Activated T-cell treated with anti-CD3 and anti-CD28 coated beads, Interleukin-2, amount 50 U/mL, for 48 hours (primary cell): ENCODE measurements at places on chromosomes 1 and 21.

- no peak for DNase-seq
Measured at GRCh38 chr1:167430849-167431242, 87.5 kb downstream of the CD247 start.

DNA sequence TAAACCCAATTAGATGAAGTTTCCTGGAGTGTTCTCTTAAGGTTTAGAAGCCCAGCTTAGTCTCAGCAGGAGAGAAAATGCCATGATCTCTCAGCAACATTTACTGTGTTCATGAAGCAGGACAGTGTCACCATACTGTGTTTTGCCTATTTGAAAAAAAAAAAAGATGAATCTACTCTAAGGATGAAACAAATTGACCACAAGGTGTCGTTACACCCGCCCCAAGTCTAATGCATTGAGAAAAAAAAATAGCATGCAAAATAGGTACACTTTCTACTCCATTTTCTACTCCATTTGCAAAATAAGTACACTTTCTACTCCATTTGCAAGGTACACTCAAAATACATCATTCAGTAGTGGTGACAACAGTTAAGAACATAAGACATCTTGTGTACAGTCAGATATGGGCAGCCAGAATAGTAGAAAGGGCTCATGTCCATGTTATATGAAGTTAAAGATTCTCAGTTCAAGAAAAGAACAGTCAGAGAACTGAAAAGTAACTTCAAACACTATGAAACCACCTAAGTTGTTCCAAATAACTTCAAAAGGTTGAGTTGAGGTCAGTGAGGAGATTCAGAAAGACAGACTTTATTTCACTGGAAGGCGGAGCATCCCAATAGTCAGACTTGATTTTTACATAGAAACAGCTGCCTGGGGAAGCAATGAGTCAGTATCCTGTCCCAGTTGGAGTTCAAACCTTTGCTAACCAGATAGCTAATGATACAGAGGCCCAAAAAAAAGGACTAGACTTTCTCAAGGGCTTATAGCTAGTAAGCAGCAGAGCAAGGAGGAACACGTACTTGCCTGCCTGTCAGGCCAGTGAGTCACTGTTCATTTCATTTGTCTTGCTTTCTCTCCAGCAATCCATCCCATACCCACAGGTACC lies 13.3 kb downstream of the PLPPR5 start:
- DNase-seq: peak; percentile 20

- no peak for DNase-seq
Measured at GRCh38 chr21:29238967-29239290, 59.8 kb upstream of the BACH1 start.

DNA sequence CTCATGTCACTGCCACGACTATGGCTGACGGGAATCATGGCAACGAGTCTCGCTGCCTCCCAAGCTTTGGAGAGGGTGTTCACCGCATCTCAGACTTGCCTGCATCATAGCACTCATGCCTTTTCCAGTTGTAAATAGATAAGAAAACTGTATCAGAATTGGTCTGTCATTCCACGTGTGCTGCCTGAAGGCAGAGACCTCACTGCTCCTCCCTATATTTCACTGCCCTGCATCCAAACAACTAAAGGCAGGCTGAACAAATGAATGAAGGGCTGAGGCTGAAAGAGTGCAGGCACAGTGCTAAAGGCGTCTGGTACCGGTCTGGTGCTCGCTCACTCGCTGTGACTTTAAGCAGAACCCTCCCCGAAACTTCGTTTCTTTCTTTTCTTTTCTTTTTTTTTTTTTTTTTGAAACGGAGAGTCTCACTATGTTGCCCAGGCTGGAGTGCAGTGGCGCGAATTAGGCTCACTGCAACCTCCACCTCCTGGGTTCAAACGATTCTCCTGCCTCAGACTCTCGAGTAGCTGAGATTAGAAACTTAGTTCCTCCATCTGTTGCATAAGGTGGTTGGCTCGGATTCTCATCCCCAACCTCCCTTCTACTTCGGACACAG lies 542 bp downstream of the EIF2B3 start:
- DNase-seq: no peak

DNA sequence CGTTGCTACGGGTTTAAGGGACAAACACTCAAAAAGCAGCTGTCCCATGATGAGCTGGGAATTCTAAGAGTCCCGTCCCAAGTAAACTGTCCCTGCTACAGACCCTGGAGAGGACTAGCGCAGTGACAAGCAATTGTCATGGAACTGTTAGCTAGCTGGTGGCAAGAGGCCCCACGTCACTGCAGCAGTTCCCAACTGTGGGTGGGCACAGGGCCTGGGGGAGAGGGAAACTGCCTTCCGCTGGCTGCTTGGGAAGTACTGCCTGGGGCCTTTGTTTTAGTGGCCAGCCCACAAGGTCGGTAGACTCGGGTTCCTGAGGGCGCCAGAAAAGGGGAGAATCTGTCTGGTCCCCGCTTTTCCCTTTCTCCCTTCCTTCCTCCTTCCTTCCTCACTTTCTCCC lies 97.4 kb downstream of the LACTBL1 start:
- DNase-seq: no peak

DNA sequence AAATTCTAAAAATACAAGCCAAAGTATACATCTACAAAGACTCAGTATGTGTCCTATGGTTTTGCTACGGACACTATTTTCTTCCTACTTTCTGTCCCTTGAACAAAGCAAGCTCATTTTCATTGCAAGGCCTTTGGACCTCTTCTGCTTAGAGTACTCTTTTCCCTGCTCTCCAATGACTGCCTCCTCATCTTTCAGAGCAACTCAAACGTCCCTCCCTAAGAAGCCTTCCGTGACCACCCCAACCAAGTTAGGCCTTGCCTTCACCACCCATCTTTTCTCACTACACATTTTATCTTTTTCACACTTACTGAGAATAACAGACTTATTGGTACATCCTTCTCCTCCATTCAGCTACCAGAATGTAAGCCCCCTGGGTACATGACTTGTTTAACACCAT lies 39.9 kb downstream of the ENAH start:
- no peak for DNase-seq

DNA sequence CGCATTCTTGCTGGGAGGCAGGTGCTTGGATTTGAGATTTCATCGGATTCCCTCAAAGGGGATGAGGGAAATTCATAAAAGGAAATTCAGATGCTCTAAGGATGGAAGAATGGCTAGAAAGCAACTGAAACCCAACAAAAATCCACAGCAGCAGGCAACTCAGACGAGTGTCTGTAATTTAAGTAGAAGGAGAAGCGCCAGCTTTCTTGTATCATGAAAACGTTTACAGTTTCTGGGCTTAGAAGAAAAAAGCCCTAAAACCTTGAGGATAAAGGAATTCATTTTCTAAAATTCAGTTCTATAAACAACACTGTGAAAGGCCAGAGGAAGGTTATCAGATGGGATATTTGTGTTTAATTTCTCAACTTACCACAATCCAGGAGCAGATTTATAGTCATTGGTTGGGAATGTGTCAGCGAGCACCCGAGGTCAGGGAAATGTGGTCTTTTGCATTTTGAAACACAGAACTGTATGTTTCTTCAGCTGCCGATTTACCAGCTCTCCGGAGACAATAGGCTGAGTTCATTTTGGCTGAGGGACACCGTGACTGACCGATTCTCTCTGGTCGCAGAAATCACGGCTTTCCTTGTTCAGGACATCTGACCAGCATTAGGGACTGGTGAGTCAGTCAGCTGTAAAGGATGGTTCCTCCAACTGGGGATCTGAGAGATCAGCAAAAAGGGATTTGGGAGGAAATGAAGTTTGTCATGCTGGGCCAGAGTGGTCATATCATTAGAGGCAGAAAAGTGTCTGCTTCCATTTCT lies 111.6 kb upstream of the ERRFI1 start:
- no peak for DNase-seq

DNA sequence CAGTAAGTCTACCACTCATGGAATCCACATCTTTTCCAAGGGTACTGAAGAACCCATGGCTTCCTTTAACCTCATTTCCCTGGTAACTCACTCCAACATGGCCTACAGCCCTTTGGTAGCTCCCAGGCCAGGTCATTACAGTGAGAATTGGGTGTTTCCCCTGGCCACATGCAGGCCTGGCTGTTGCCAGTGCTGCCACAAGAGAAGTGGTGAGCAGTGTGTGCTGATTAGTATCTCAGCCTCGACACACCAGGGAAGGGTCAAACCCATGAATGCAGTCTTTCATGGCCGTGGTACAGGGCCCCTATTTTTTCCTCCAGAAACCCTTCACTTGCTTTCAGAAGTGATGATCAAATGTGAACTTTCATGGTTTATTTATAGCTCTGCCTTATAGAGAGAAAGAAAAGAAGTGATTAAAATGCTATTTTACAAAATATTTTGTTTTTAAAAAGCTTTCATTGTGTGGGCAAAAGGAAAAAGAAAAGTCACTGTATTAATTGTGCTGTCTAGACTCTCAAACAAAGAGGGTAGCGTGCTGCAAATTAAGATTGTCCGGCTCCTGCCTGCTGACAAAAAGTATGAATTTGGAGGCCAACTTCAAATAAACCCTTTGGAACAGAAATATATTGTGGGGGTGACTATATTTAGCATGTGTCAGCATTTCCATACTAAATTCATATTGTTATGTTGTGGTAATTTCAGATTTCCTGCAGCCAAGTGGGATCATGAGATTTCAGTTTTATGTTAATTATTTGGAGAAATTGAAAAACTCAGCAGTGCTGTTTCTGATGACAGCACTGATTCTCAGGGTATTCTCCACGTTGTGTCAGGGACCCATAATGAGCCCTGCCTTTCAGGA lies 62.0 kb upstream of the HOOK1 start:
- no peak for DNase-seq

DNA sequence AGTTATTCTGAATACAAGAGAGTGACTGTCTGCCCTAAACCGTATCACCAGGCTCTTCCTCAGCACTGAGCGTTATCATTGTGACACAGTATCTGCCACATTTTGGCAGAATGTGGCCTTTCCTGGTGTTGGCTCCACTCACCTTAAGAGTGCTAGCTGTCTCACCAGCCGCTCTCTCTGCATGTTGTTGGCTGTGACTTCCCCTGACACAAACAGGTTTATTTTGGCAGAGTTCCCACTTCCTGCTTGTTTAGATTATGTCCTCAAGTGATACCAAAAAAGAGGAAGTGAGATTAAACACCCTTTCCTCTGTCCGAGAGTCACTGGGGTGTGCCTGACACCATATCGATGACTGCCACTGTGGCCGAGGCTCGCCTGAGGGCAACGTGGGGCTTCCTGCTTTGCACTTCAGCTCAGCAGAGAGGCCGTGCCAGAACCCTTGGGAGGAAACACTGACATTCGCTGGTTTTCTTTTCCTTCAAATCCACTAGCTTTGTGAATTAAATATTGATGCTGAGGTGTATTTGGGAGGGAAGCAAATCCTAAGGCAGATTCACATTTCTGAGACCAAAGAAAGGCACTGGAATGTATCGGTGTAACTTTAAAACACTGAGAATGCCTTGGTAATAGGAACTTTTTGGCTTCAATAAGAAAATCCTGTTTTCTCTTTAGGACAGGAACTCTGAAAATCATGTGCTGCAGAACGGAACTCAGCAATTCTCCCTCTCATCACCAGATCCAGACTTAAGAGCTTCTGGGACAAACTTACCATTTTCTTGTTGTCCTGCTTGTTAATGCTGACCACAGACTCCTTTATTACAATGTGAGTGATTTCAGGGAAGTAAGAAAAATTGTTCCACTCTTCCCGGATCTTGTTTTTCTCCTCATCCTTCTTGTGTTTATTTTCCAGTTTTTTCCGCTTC lies 102.1 kb downstream of the JAK1 start:
- DNase-seq: peak; percentile 40

DNA sequence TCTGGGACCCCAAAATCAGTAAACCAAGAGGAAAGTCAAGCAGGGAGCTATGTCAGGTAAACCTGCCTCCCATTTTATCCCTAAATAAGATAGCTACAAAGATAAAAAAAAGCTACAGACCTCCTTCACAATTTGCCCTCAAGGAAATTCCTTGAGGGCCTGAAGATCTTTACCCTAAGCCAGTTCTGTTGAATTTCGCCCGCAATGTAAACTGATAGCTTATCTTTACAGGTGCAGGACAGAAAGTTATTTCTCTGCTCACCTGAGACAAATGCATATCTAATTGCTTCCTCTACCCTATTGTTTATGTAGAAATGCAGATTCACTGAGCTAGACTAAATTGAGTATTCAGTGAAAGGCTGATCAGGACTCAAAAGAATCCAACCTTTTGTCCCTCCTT lies 153.4 kb upstream of the CHRM3 start:
- DNase-seq: no peak

DNA sequence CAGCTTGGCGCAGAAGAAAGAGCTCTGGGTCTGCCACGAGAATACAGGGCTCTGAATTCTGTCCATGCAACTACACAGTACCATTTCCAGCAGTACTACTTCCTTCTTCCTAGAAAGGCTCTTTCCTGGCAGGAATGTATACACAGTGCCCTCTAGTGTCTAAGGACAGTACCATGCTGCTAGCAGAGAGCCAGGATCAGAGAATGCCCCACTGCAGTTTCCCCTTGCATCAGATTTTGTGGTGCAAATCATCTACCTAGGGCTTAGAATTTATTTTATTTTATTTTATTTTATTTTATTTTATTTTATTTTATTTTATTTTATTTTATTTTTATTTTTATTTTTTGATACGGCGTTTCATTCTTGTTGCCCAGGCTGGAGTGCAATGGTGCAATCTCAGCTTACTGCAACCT lies 50.8 kb downstream of the PAX7 start:
- DNase-seq: no peak

- no peak for DNase-seq
Measured at GRCh38 chr1:160578525-160579191, 638 bp downstream of the CD84 start.

- DNase-seq: no peak
Measured at GRCh38 chr1:204834336-204834735, 36.3 kb upstream of the NFASC start.

DNA sequence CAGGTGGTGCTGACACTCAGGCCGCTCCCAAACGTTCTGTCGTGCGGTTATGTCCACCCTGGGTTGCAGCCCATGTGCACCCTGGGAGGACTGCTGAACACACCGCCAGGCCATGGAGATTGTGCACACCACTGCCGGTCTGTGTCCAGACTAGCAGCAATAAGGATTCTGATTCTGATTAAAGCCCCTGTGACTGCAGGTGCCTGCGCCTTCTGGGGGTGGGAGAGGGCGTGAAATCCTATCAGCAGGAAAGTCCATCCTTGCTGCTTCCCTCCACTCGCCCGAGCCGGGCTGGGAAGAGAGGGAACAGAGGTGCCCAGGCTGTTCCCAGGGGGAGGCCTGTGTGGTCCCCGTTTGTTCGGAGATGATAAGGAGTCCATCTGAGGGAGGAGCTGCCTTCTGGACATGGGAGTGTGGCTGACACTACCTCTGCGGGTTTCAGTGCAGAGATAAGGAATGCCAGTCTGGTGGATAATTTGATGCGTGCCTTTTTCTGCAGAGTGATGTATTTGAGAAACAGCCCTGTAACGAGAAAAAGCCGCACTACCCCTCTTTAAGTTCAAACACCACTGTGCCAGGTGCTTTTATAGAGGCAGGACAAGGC lies 41.2 kb downstream of the BACE2 start:
- DNase-seq: no peak

DNA sequence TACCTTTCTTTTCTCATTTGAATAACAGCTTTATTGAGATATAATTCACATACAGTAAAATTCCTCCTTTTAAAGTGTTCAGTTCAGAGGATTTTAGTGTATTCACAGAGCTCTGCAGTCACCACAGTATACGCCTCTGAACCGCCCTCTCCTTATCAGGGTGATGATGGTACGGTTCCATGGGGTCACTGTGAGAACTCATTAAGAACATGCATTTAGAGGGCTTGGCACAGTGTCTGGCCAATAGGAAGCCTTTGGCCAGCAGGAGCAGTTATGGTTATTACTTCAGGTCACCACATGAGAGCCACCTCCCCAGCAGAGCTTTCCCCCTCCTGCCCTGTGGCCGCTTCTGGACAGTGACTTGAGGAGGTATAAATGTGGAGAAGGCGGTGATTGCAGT lies 27.3 kb downstream of the KCNQ4 start:
- DNase-seq: no peak

- DNase-seq: no peak
Measured at GRCh38 chr1:166302989-166303758, 136.4 kb upstream of the FAM78B start.
